ENCODE measurements at places on chromosomes 3 and 15.

DNA sequence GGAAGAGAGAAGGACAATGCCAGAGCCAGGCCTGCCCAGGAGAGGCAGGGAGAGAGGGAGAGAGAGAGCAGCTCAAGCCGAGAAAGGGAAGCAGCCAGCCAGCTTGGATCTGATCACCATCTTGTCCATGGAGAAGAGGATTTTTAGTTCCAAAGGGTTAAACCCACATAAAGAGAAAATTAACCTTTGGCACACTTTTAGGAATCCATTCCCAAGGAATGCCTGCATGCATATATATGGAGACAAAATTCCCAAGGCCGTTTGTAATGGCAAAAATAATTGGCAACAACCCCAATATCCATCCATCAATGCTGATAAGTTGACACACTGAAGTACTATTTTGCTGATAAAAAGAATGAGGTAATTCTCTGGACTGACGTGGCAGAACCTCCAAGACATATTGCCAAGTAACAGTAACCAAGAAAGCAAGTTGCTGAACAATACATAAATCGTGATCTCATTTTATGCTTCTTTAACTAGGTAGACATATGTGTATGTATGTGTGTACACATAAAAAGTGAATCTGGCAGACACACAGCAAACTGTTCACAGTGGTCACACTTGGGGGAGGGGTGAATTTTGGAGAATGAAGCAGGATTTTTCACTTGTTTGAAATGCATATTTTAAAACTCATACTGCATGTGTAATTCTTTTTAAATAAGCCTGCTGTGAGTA, 7.5 kb upstream of the STRA6 start:
- DNase-seq, result no peak

DNA sequence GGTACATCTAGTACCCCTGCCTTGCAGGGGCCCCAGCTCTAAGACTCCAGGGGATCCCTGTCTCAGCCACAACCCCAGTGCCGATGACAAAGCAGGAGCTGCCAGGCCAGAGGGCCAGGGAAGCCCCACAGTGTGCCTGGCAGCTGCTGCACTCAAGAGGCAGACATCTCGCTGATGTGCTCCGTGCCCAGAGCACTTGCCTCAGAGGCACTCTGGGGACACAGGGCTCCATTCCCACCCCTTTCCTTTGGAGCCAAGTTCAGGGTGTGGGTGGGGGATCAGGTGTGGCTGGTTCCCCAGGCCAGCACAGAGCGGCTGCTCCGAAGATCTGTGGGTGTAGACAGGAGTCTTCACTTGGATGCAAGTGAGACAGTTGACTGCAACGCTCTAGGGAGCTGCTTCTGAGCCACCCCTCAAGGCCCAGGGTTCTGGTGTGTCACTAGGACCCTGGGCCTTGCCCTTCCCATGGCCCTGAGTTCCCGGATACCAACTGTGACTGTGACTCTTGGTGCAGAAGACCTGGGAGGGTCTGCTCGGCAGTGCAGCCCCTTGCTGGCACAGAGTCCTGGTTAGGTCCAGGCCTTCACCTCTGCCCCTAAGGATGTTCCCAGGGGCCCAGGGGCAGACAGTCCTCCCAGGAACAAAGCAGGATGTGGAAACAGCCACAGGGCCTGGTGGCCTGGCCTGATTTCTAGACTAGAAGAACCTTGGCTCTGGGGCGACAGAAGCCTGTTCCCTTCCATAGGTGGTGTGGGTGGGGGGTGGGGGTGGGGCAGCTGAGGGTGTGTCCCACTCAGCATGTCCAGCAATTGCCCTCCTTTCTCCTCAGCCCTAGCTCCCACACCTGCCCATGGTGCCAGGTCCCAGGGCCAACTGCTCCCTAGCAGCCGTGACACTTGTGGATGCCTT, 2.5 kb downstream of the NT5DC2 start:
- DNase-seq, result no peak

DNA sequence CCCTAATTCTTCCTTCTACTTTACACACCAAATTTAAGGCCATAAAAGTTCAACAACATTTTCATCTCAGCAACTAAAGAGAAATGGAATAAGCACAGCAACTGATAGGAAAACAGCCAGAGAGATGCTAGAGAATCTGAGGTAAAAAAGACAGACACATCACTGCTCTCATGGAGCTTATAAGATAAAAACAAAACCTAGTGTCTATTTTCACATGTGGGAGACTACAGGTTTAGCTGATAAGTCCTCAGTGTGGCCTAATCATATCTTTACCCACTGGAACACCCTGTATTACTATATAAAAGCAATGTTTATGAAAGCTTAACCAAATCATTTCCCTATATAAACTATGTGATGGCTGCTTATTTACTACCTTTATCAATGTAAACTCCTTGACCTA, 33.0 kb downstream of the KPNA4 start:
- no peak for DNase-seq

DNA sequence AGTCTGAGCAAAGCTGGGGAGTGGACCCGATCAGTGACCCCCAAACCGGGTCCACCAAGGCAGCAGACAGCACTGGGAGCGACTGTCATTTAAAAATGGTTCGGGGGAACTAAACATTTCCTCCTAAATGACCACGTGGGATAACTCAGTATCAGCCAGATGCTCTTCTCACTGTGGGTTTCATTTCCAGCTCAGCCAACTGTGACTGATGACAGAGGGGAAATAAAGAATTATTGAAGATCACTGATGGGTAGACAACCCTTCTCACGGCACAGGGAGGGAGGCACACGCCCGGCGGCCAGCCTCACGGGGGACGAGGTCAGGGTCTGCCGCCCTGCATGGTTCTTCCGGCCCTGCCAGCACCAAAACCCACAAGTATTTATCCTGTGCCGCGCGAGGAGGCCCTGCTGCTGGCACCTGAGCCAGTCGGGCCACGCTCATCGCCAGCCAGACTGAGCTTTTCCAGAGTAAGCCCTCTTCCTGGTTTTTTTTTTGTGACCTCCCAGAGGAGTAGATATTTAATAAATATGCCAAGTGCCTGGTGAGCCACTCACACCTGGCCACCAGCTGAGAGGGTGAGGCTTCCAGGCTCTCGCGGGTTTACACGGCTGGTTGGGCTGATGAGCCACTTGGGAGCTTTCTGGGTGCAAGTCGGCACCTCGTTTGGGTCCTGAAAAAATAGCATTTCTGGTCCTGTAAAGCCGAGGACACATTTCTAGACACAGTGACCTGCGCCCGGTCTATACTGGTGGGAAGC, 6.2 kb downstream of the MELTF start:
- DNase-seq, result no peak

GRCh38 chr3:44400771-44401170, 62.2 kb downstream of the TCAIM start:
- no peak for DNase-seq

- no peak for DNase-seq
Measured at GRCh38 chr3:72120806-72121778, 336.1 kb upstream of the PROK2 start.

DNA sequence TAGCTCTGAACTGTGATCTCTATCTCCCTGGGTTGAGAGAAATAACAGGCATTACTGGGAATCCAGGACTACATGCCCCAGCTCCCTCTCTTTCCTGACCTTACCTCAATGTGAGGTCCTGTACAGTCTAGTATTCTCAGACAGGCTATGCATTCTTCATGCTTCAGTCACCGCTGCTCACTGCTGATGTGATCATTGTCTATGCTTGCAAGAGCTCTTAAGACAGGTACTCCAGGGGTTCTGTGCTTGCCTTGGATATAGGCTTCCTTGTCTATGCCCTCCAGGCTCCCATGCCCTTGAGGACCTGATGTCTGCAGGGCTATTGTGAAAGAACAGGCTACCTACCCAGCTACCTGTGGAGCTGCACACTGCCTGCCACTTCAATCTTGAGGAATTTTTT, 183.6 kb downstream of the MBNL1 start:
- DNase-seq, result peak; percentile 27

DNA sequence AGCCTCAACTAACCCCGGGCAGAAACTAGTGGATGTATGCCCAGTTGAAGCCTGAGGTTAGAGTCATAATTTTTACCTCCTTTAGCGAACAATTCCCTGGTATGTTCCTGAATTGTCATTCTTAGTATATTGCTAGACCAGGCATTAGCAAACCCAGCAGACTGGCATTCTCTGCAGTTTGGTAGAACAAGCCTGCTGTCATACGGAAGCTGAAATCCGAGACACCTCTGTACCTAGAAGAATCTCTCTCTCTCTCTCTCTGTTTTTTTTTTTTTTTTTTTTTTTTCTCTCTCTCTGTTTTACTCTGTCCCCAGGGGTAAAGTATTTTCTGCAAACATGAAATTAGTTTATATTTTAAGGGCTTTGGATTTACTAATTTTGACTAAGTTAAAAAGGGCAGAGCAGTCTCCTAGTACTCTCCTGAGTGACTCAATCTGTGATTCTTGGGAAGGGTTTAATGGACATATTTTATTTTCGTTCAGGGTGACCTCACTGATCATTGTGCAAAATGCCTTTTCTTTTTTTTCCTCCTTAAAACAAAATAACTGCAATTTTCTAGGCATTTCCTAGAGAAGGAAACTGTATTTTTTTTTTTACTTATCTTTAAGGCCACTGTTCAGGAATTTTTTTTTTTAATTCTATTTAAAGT, 133.6 kb upstream of the ICE2 start:
- DNase-seq, result no peak

DNA sequence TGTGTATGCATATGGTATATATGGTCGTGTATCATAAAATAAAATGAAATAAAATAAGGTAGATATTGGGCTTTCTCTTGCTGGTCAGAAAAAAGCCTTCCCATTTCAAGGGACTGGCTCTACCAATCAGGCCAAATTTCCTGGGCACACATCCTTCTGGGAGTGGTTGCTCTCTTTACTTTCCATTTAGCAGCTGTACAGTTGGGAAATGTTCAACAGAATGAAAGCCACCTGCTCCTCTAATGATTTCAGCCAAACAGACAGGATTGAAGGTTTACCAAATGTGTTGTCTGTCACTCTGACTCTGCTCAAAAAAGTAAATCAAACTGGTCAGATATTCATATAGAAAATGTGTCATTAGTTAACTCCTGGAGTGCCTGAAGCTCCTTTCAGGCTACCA, 380.4 kb downstream of the ROBO2 start:
- DNase-seq, result no peak

GRCh38 chr15:91854639-91854990, 1.1 kb downstream of the SLCO3A1 start:
- no peak for DNase-seq
